Cardiac muscle cell (in vitro differentiated cells and primary cell): ENCODE measurements at places on chromosomes 16 and 17. TPM values are rescaled to one million over a fixed set of nuclear protein-coding genes. Genes with fewer than 3 reads are reported as not detected.
A peak's percentile ranks its signal among the peaks of the same experiment; 100 is the strongest.

- DNase-seq = no peak
- peaks cover 19% of the 10 kb centered on the region for H3K36me3 ChIP-seq
- H3K27me3 ChIP-seq = no peaks in the 10 kb centered on the region
- H3K4me3 ChIP-seq = no peak overlapping the region
- H3K27ac ChIP-seq = peak overlapping the region; percentile 48
Measured at GRCh38 chr17:37518826-37519225, 29.1 kb downstream of the DUSP14 start.

DNA sequence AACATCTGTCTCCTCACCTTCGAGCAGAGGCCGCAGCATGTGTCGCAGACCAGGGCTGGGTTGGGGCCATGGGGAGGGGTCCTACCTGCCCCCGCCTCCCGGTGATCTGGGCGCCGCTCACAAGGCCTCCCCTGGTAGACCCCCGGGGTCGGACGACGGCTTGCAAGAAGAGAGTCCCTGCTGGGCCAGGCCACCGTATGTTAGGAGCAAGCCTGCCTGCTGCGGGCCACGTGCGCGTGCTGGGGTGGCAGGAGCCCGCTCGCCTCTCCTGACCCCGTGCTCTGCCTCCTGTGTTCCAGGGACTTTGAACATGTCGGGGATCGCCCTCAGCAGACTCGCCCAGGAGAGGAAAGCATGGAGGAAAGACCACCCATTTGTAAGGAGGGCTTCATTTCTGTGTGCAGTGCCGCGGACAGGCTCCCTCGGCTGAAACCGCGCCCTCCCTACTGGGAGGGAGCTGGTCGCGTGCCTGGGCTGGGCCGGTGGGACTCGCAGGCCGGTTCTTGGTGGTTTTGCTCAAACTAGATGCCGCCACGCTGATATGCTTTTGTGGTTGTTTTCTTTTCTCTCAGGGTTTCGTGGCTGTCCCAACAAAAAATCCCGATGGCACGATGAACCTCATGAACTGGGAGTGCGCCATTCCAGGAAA, 4.4 kb downstream of the UBE2I start:
- no peaks in the 10 kb centered on the region for H3K27me3 ChIP-seq
- no peak overlapping the region for H3K27ac ChIP-seq
- H3K4me3 ChIP-seq = no peak overlapping the region
- H3K36me3 ChIP-seq = peaks cover 41% of the 10 kb centered on the region

DNA sequence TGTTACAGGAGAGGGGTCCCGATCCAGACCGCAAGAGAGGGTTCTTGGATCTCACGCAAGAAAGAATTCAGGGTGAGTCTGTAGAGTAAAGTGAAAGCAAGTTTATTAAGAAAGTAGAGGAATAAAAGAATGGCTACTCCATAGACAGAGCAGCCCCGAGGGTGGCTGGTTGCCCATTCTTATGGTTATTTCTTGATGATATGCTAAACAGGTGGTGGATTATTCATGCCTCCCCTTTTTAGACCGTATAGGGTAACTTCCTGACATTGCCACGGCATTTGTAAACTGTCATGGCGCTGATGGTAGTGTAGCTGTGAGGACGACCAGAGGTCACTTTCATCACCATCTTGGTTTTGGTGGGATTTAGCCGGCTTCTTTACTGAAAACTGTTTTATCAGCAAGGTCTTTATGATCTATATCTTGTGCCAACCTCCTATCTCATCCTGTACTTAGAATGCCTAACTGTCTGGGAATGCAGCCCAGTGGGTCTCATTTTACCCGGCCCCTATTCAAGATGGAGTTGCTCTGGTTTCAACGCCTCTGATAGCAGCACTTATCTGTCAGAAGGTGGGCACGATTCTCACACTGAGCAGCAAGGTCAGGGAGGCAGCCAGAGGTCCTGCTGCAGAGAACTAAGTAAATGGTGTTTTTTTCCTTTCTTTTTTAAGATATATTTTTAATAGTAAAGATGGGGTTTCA, 26.5 kb upstream of the XYLT2 start:
- H3K4me3 ChIP-seq = no peak overlapping the region
- H3K27ac ChIP-seq = no peak overlapping the region
- H3K27me3 ChIP-seq = no peaks in the 10 kb centered on the region
- no peaks in the 10 kb centered on the region for H3K4me1 ChIP-seq

DNA sequence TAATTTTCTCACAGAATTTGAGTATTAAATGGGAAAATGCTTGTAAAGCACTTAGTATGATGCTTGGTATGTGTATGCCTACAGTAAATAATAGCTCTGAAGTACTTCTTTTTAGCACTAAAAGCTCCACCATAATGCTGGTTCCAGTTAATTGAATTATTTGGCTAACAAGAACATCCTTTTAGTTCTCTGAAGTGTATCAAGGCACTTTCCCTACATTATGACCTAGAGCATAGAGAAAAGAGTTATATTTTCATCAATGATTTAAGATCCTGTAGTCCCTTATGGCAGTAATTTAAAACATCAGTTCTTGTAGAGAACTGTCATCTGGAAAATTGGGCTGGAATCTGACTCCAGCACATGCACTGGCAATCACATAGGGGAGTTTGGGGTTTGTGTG, 21.9 kb upstream of the PHAF1 start:
- H3K27ac ChIP-seq = no peak overlapping the region
- DNase-seq = no peak
- peaks cover 11% of the 10 kb centered on the region for H3K36me3 ChIP-seq
- H3K27me3 ChIP-seq = no peaks in the 10 kb centered on the region
- peaks cover 4% of the 10 kb centered on the region for H3K4me1 ChIP-seq

- no peak overlapping the region for H3K4me3 ChIP-seq
- no peak for DNase-seq
- peaks cover 6% of the 10 kb centered on the region for H3K36me3 ChIP-seq
- no peak overlapping the region for H3K27ac ChIP-seq
Measured at GRCh38 chr16:22274916-22275315, 22.3 kb upstream of the POLR3E start.

- H3K36me3 ChIP-seq = no peaks in the 10 kb centered on the region
- no peak for DNase-seq
- H3K4me1 ChIP-seq = peaks cover 26% of the 10 kb centered on the region
- no peak overlapping the region for H3K27ac ChIP-seq
- no peak overlapping the region for H3K4me3 ChIP-seq
Measured at GRCh38 chr16:53510704-53511070, 7.7 kb upstream of the AKTIP start.

GRCh38 chr16:27226476-27226875, 23.1 kb downstream of the KDM8 start:
- no peak overlapping the region for H3K27ac ChIP-seq
- no peak overlapping the region for H3K4me3 ChIP-seq
- H3K27me3 ChIP-seq = no peaks in the 10 kb centered on the region
- DNase-seq = no peak
- no peaks in the 10 kb centered on the region for H3K36me3 ChIP-seq

DNA sequence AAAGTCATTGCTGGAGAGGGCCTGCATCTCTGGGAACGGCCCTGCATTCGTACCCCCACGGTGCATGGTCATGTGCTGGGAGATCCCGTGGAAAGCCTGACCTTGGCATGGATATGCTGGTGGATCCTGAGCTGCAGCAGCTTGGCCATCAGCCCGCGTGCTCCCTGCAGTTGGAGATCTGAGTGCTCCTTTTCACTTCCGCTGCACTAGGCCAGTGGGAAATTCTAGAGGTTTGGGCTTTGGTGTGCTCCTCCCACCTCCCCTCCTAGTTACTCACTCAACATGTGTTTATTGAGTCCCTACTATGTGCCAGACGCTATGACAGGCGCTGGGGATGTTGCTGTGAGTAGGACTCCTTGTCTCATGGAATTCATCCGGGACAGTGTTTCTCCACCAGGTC, 91.1 kb downstream of the RGS9 start:
- H3K36me3 ChIP-seq = no peaks in the 10 kb centered on the region
- H3K4me3 ChIP-seq = no peak overlapping the region
- DNase-seq = no peak
- no peak overlapping the region for H3K27ac ChIP-seq
- no peaks in the 10 kb centered on the region for H3K27me3 ChIP-seq
- peaks cover 3% of the 10 kb centered on the region for H3K4me1 ChIP-seq

Gene MYO18A
- 326 and 564 TPM in 2 replicates for total RNA-seq

Gene ASPA
- total RNA-seq = not detected in 2 replicates

GRCh38 chr17:44038604-44039011, 23.8 kb upstream of the TMEM101 start:
- peaks cover 10% of the 10 kb centered on the region for H3K4me1 ChIP-seq
- DNase-seq = no peak
- peak overlapping the region; percentile 57 for H3K27ac ChIP-seq
- no peaks in the 10 kb centered on the region for H3K27me3 ChIP-seq

GRCh38 chr16:84520725-84521496, 16.5 kb upstream of the MEAK7 start:
- H3K27ac ChIP-seq = no peak overlapping the region
- no peaks in the 10 kb centered on the region for H3K36me3 ChIP-seq
- no peak overlapping the region for H3K4me3 ChIP-seq
- no peak for DNase-seq
- H3K27me3 ChIP-seq = no peaks in the 10 kb centered on the region

Gene CBX2
- 35.3 and 51.1 TPM in 2 replicates for total RNA-seq

Gene TACO1
- total RNA-seq = 25.6 and 34.1 TPM in 2 replicates

DNA sequence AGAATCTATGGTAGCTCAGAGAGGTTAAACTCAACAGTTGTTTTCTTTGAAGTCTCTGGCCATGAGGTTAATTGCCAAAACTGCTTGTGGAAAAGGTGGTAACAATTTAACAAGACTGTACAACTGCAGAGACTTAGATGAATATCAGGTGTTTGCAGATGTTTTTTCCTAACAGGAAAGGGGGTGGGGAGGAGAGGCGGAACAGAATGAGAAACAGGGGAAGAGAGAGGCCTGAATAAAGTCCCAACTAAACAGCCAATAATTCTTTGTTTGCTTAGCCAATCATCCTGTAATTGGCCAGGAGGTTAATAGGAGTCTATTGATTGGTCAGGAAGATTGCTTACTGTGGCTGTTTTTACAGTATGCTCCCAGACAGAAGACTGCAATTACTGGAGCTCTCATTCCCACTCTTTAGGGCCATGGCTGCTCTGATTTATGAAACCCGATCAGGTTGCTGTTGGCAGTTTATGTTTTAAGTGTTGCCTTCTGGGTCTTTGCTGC, 249.7 kb upstream of the TBX2 start:
- peaks cover 35% of the 10 kb centered on the region for H3K4me1 ChIP-seq
- H3K27me3 ChIP-seq = no peaks in the 10 kb centered on the region
- no peaks in the 10 kb centered on the region for H3K36me3 ChIP-seq

DNA sequence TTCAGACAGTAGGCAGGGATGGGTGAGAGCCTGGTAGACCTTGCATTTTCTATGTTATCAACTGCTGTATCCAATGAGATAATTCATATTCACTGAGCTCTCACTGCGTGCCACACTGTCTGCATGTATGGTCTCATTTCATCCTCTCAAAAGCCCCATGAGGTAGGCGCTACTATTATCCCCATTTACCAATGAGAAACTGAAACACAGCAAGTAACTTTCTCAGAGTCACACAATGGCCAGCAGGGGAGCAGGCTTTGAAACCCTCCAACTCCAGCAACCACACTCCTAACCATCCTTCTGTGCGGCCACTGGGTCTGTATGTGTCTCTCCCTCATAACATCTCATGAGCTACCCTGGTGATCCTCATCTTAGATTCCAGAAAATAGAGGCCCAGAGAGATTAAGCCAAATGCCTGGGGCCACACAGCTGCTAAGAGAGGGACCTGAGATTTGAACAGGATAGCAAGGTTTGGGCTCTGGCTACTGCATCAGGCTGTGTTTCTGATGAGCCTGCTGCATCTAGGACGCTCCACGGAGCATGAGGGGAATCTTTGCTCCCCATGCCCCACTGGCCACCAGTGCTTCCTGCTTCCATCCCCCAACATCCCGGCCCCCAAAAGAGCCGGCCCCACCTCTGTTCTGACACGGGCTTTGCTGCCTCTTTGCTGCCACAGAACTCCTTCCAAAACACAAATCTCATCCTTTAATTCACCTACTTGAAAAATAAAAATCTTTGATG, 3.2 kb downstream of the CCR7 start:
- H3K27me3 ChIP-seq = no peaks in the 10 kb centered on the region
- peaks cover 16% of the 10 kb centered on the region for H3K4me1 ChIP-seq
- H3K36me3 ChIP-seq = no peaks in the 10 kb centered on the region
- no peak overlapping the region for H3K27ac ChIP-seq
- no peak overlapping the region for H3K4me3 ChIP-seq
- no peak for DNase-seq

- DNase-seq = no peak
- no peaks in the 10 kb centered on the region for H3K27me3 ChIP-seq
- no peaks in the 10 kb centered on the region for H3K36me3 ChIP-seq
- no peak overlapping the region for H3K27ac ChIP-seq
Measured at GRCh38 chr16:12178251-12178990, 201.9 kb downstream of the SNX29 start.

DNA sequence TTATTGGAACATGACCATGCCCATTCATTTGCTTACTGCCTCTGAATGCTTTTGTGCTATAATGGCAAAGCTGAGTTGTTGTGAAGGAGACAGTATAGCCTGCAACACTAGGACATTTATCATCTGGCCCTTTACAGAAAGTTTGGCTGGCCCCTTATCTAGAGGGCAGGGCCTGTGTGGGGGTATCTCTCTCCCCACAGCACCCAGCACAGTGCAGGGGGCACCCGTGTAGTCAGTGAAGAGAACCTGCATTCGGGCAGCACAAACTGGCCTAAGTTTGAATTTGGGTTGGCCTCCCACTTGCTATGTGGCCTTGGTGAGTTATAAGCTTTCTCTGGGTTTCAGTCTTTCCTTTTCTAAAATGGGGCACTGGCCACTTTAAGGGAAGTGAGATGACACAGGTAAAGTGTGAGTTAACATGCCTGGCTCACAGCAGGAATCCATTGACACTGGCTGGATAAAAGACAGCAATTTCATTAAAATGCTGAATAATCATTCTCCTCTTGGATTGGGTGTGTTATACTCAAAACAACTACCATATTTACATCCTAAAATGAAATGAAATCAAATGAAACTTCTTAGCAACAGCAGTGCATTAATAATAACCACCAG, 12.1 kb downstream of the UBE2O start:
- no peak overlapping the region for H3K4me3 ChIP-seq
- no peaks in the 10 kb centered on the region for H3K27me3 ChIP-seq
- H3K27ac ChIP-seq = peak overlapping the region; percentile 16
- H3K36me3 ChIP-seq = no peaks in the 10 kb centered on the region
- DNase-seq = no peak
